GM23338 (cell line): ENCODE measurements at places on chromosomes 5 and 9. TPM values are rescaled to one million over a fixed set of nuclear protein-coding genes. Genes with fewer than 3 reads are reported as not detected.
A peak's percentile ranks its signal among the peaks of the same experiment; 100 is the strongest.

GRCh38 chr5:129771058-129771838 is 23.4 kb downstream of the MINAR2 start:
- H3K27me3 ChIP-seq = no peaks in the 10 kb centered on the region
- H3K36me3 ChIP-seq = no peaks in the 10 kb centered on the region
- peak; percentile 86 for DNase-seq
- H3K4me1 ChIP-seq = peaks cover 4% of the 10 kb centered on the region
- H3K27ac ChIP-seq = no peak overlapping the region

GRCh38 chr5:112142769-112143270 is 276.3 kb downstream of the EPB41L4A start:
- no peaks in the 10 kb centered on the region for H3K4me1 ChIP-seq
- H3K27me3 ChIP-seq = no peaks in the 10 kb centered on the region
- H3K27ac ChIP-seq = no peak overlapping the region
- no peak for DNase-seq
- no peak overlapping the region for H3K4me3 ChIP-seq
- no peaks in the 10 kb centered on the region for H3K36me3 ChIP-seq

DNA sequence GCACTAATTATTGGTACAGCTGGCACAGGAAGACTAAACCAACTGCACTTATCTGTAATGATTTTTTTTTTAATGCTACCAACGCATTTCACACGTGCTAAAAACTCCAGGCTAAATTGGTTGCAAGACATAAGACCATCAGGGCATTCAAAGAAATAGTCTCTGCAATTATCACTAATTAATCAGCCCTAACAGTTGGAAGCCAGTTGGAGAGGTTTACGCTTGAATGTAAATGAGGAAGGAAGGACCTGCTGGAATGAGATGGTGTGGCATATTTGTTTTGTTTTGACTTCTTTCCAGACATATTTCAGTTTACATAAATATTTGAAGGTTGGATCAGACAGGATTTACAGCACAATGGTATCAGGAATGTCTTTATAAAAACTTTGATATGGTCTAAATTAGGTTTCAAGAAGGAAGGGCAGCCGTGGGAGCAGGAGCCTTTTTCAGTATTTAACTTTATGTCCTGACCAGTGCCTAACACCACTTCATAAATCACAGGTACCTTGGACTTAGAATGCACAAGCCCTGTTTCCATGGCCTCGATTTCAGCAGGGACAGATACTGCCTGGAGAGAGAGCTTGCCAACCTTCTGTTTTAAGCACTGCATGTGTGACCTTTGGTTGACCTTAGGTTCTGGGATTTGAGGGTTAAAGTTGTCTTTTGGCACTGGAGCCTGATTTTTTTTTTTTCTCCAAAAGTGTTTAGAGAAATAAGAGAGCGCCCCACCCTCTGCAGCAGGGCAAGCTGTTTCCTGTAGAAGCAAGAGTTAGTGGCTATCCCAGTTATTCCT is 199.8 kb upstream of the MAP3K1 start:
- H3K36me3 ChIP-seq = no peaks in the 10 kb centered on the region; the same call in 1 of the 2 replicates
- H3K4me3 ChIP-seq = no peak overlapping the region
- no peak for DNase-seq
- no peak overlapping the region for H3K27ac ChIP-seq
- peaks cover 26% of the 10 kb centered on the region for H3K4me1 ChIP-seq

GRCh38 chr5:76990899-76991459 is 38.1 kb downstream of the CRHBP start:
- no peak overlapping the region for H3K27ac ChIP-seq
- no peak for DNase-seq
- H3K4me1 ChIP-seq = no peaks in the 10 kb centered on the region
- no peaks in the 10 kb centered on the region for H3K27me3 ChIP-seq

DNA sequence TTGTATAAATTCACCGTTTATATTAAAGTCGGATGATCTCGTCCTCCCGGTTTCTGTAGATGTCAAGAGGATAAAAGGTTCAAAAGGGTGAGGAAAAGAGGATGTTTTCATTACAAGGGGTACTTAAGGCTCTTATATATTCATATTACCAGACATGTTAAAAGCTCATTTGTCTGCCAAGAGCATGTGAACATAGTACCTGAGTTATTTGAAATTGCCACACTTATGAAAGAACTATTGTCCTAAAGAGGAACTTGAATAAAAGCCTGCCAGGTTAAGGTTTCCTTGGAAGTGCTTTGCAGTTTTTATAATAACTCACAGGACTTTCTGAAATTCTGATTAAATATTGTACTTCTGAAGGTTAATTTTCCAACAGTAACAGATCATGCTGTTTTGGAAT is 1915.1 kb downstream of the MAT2B start:
- no peak overlapping the region for H3K27ac ChIP-seq
- no peaks in the 10 kb centered on the region for H3K27me3 ChIP-seq
- no peaks in the 10 kb centered on the region for H3K4me1 ChIP-seq
- no peaks in the 10 kb centered on the region for H3K36me3 ChIP-seq
- DNase-seq = no peak
- H3K4me3 ChIP-seq = no peak overlapping the region

PDGFRB gene
- total RNA-seq = 7.1 and 11.3 TPM in 2 replicates

DNA sequence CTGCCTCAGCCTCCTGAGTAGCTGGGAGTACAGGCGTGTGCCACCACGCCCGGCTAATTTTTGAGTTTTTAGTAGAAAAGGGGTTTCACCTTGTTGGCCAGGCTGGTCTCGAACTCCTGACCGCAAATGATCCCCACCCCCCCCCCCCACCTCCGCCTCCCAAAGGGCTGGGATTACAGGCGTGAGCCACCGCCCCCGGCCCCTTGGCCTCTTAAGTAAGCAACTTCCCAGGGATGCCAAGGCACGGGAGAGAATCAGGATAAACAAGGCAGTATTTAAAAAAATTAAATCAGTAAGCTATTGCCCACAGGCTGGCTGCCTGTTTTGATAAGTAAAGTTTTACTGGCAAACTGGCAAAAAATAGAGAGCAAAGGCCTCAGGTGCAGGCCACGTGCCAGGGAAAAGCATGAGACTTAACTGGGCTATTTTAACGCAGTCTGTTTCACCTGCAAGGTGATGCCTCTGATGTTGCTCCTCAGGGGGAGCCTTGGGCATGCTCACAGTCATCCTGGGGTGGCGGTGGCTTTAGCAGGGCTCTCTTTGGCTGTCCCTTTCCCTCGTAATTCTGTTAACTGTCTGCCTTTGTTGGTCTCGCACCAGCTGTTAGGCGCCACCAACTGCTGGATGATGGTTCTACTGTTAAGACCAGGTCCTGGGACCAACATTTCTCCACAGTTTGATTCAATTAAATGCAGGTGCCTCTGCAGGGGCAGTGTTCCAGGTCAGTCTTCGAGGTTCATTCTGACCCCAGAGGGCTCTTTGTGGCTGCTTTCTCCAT is 19.4 kb upstream of the RNF130 start:
- H3K36me3 ChIP-seq = no peaks in the 10 kb centered on the region
- H3K4me3 ChIP-seq = 0 out of 2 replicates have a peak overlapping the region, but pooled peaks have one; percentile 59
- H3K27ac ChIP-seq = no peak overlapping the region
- H3K27me3 ChIP-seq = no peaks in the 10 kb centered on the region
- DNase-seq = peak; percentile 89

- H3K4me3 ChIP-seq = no peak overlapping the region
- no peaks in the 10 kb centered on the region for H3K36me3 ChIP-seq
- no peaks in the 10 kb centered on the region for H3K27me3 ChIP-seq
- H3K4me1 ChIP-seq = peaks cover 28% of the 10 kb centered on the region
- DNase-seq = no peak
- no peak overlapping the region for H3K27ac ChIP-seq
Observed at GRCh38 chr9:115195912-115196311, 78.0 kb upstream of the TNC start.

ANKRD20A1 gene
- 1.4 TPM in 1 of 2 replicates, not detected in the other for total RNA-seq

DNA sequence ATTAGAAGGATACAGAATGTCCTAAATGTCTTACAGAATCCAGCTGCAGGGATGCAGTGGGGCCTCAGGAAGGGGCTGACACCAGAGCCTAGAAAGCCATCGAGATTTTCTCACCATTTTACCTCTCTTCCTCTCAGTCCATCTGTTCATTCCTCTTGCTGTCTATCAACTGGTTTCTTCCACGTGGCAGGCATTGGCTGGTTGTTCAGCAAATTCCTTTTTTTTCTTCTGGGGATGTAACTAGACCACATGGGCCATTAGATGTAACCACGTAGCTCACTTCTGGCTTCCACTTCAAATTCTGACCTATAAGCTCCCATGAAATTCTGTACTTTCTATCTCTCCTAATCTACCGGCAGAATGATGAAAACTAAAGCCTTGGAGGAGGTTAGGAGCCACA is 93.6 kb upstream of the MTAP start:
- DNase-seq = no peak
- no peaks in the 10 kb centered on the region for H3K27me3 ChIP-seq
- no peak overlapping the region for H3K4me3 ChIP-seq
- H3K4me1 ChIP-seq = 0 out of 2 replicates have a peak, but pooled peaks cover 16% of the 10 kb centered on the region
- no peaks in the 10 kb centered on the region for H3K36me3 ChIP-seq
- H3K27ac ChIP-seq = no peak overlapping the region

- H3K4me1 ChIP-seq = no peaks in the 10 kb centered on the region
- H3K36me3 ChIP-seq = no peaks in the 10 kb centered on the region
- no peak overlapping the region for H3K4me3 ChIP-seq
- no peak overlapping the region for H3K27ac ChIP-seq
Observed at GRCh38 chr5:167626341-167627123, 664.9 kb upstream of the WWC1 start.

DNA sequence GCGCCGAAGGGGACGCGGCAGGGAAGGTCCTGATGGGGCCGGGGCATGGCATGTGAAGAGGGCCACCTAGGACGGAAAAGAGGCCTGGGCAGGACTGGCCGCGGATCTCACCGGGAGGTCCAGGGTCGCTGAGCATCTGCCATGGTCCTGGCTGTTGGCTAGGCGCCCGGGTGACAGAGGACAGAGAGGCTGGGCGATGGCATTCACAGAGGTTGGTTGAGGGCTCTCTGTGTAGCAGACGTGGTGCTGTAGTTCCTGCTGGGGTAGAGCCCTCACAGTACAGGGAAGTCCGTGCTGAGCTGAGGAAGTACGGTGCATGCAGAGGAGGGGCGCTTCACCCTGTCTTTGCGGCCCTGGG is 427 bp downstream of the PCYOX1L start:
- H3K4me1 ChIP-seq = peaks cover 12% of the 10 kb centered on the region
- peaks cover 8% of the 10 kb centered on the region for H3K36me3 ChIP-seq

- H3K36me3 ChIP-seq = no peaks in the 10 kb centered on the region
- DNase-seq = no peak
- no peak overlapping the region; the same call in 1 of the 2 replicates for H3K27ac ChIP-seq
- H3K4me3 ChIP-seq = no peak overlapping the region
Observed at GRCh38 chr9:99931155-99931840, 24.8 kb downstream of the STX17 start.

DNA sequence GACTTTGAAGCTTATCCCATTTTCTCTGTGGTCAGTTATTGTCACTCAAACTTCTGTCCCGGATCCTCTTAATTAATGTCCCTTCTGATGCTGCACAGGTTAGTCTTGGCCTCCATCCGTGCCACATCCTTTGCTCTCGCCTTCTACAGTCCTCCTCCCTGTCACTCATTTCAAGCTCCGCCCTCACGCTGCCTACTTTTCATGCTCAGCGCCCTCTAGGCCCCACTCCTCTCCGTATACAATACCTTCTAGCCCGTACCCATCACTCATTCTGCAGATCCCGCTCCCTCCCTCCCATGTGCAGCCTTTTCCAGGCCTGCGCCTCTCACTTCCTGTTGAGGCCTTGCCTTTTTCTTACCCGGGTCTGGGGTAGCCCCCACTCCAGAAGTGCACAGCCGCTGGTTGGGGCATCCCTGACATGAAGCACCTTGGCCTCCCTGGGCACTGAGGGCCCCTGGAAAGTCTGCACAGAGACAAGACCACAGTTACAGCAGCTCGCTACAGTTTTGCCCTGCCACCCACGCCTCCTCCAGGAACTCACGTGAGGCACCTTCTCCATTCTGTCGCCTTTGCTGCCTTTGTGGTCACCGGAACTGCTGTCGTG is 88.5 kb upstream of the SLC25A48 start:
- no peaks in the 10 kb centered on the region for H3K4me1 ChIP-seq
- peak; percentile 51 for DNase-seq
- H3K36me3 ChIP-seq = no peaks in the 10 kb centered on the region

FBXO4 gene
- total RNA-seq = 0.54 and 0.63 TPM in 2 replicates

DNA sequence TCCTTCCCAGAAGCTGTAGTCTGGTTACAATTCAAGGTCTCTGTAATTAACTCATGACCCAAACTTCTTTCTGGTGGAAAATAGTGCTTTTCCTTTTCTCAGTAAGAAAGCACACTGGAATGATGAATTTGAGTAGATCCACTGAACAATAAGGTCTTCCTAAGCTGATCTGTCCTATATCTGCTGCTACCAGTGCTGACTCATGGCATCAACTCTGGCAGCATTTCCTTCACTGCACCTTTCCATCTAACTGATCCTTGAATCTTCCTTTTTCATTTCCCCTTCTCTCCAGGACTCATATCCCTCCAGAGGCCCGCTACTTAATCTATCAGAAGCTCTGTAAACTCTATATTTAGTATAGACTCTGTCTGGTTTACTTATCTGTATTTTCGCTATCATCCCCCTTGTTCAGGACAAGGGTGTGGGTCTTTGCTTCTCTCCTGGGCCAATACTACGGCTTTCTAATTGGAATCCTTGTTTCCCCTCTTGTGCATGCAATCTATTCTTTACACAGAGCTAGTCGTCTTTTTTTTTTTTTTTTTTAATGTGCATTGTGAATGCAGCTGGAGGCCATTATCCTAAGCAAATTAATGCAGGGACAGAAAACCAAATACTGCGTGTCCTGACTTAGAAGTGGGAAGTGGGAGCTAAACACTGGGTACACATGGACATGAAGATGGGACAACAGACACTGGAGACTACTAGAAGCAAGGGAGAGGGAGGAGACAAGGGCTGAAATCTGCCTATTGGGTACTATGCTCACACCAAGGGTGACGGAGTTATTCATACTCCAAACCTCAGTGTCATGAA is 192.2 kb upstream of the RPS23 start:
- DNase-seq = no peak
- H3K4me3 ChIP-seq = no peak overlapping the region
- H3K27me3 ChIP-seq = no peaks in the 10 kb centered on the region
- H3K27ac ChIP-seq = no peak overlapping the region
- H3K36me3 ChIP-seq = no peaks in the 10 kb centered on the region
- H3K4me1 ChIP-seq = no peaks in the 10 kb centered on the region

GLRA1 gene
- total RNA-seq = not detected in 2 replicates

- no peaks in the 10 kb centered on the region for H3K36me3 ChIP-seq
- no peaks in the 10 kb centered on the region for H3K27me3 ChIP-seq
- no peak for DNase-seq
- no peak overlapping the region for H3K27ac ChIP-seq
Observed at GRCh38 chr5:154406231-154406630, 39.6 kb upstream of the SAP30L start.

GRCh38 chr5:175629261-175629660 is 28.6 kb upstream of the HRH2 start:
- no peaks in the 10 kb centered on the region; the same call in 1 of the 2 replicates for H3K36me3 ChIP-seq
- H3K4me3 ChIP-seq = no peak overlapping the region
- peaks cover 6% of the 10 kb centered on the region; the same call in 1 of the 2 replicates for H3K4me1 ChIP-seq
- H3K27ac ChIP-seq = no peak overlapping the region
- DNase-seq = no peak

MBLAC2 gene
- 8.1 and 10.0 TPM in 2 replicates for total RNA-seq

GRCh38 chr9:129806061-129806460 is 3.1 kb downstream of the TOR1B start:
- no peak overlapping the region for H3K27ac ChIP-seq
- H3K4me1 ChIP-seq = no peaks in the 10 kb centered on the region; the same call in 1 of the 2 replicates
- no peaks in the 10 kb centered on the region for H3K27me3 ChIP-seq
- no peak overlapping the region for H3K4me3 ChIP-seq
